ENCODE measurements at places on chromosomes 12 and 14. TPM values are rescaled to one million over a fixed set of nuclear protein-coding genes. Genes with fewer than 3 reads are reported as not detected.
A peak's percentile ranks its signal among the peaks of the same experiment; 100 is the strongest.

The BDKRB2 gene
- total RNA-seq = 3.8 TPM

The KCNC2 gene
- total RNA-seq = not detected

The ASIC1 gene
- total RNA-seq = 0.63 TPM

The PDE3A gene
- total RNA-seq = 2.8 TPM

The SSTR1 gene
- 0.39 TPM for total RNA-seq

DNA sequence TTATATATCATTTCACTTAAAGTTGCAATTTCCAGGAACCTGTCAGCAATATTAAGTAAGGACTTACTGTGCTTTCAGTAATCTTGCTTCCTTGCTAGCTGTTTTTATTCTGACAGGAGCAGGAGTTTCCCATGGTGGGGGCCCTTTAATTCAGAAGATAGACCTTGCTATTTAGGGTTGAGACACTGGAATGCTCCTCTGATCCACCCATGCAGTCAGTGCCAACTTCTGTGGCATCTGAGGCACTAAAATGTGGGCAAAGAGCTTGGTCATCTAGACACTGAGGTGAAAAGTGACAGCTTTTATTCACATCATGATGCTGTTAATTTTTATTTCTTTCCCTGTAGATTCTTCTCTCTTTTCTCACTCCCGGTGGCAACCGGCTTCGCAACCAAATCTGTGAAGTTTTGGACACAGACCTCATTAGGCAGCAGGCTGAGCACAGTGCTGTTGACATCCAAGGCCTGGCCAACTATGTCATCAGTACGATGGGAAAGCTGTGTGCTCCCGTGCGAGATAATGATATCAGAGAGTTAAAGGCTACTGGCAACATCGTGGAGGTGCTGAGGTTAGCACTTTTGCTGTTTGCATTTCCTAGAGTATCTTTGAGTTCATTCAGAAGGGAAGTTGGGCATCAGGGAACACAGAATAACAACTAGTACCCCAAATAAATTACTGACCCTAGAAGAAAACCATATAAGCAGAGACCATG, 18.8 kb downstream of the TCP11L2 start:
- H3K4me1 ChIP-seq = no peaks in the 10 kb centered on the region
- H3K4me3 ChIP-seq = no peak overlapping the region
- no peaks in the 10 kb centered on the region for H3K27me3 ChIP-seq
- no peak overlapping the region for H3K27ac ChIP-seq

- H3K27me3 ChIP-seq = no peaks in the 10 kb centered on the region
- no peak for DNase-seq
- no peak overlapping the region for H3K4me3 ChIP-seq
- no peaks in the 10 kb centered on the region for H3K36me3 ChIP-seq
- no peak overlapping the region for H3K27ac ChIP-seq
Measured at GRCh38 chr12:131002216-131002631, 48.5 kb downstream of the ADGRD1 start.

- DNase-seq = no peak
- H3K4me3 ChIP-seq = no peak overlapping the region
- H3K36me3 ChIP-seq = no peaks in the 10 kb centered on the region
- H3K27me3 ChIP-seq = no peaks in the 10 kb centered on the region
- no peak overlapping the region for H3K27ac ChIP-seq
- no peaks in the 10 kb centered on the region for H3K4me1 ChIP-seq
Measured at GRCh38 chr12:125162489-125163028, 97.3 kb downstream of the AACS start.

DNA sequence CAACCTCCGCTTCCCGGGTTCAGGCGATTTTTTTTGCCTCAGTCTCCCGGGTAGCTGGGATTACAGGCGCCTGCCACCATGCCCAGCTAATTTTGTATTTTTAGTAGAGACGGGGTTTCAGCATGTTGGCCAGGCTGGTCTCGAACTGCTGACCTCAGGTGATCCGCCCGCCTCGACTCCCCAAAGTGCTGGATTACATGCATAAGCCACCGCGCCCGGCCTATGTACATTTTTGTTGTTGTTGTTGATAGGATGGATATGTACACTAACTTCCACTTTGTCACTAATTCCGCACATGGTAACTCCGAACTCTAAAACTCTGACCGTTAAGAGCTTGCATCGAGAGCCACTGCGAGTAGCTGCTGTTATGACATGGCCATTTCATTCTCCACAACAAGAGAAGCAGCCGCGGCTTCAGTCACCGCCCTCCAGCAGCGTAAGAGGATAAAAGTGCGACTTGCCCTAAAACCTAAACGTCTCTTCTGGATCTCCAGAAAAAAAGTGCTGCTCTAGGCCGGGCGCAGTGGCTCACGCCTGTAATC, 742 bp upstream of the MARS1 start:
- no peak overlapping the region for H3K27ac ChIP-seq
- H3K36me3 ChIP-seq = peaks cover 21% of the 10 kb centered on the region
- peak; percentile 15 for DNase-seq
- no peaks in the 10 kb centered on the region for H3K27me3 ChIP-seq
- H3K4me1 ChIP-seq = peaks cover 7% of the 10 kb centered on the region

DNA sequence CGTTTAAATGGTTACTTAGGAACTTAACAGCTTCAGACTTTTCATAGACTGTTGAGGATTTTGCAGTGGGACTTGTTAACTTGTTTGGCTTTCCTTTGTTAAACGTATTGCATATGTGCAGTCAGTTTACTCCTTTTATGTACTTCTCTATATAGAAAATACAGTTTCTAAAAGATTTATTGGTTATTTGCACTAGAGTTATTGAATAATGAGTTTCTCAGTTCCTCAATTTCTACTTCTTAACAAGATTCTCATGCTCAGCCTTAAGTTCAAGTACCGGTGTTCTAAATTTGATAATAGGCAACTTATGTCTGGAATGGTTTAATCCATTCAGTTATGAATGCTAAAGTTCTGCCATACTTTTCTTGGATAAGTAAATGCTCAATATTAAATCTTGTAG, 919 bp downstream of the PSMA3 start:
- peak overlapping the region; percentile 97 for H3K27ac ChIP-seq
- H3K36me3 ChIP-seq = peaks cover 4% of the 10 kb centered on the region
- peaks cover 28% of the 10 kb centered on the region for H3K4me1 ChIP-seq

DNA sequence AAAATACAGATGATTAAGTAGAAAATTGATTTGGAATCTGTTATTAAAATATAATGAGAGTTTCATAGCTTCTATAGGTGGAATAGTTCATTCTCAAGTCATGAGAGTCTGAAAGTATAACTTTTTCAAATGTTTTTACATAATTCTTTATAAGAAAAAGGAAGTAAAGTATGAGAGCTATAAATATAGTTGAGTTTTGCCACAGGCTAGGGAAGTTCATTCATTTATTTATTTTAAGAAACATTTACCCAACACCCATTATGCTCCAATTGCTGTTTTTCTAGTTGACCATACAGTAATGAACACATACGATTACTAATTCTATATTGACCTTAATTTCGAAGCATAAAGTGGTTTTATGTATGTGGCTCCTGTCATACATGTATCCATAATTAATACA, 24.8 kb downstream of the LRRIQ1 start:
- H3K4me1 ChIP-seq = no peaks in the 10 kb centered on the region
- H3K27ac ChIP-seq = no peak overlapping the region
- H3K36me3 ChIP-seq = no peaks in the 10 kb centered on the region
- H3K27me3 ChIP-seq = no peaks in the 10 kb centered on the region
- DNase-seq = no peak

- H3K4me1 ChIP-seq = no peaks in the 10 kb centered on the region
- H3K4me3 ChIP-seq = no peak overlapping the region
- no peak for DNase-seq
- no peaks in the 10 kb centered on the region for H3K27me3 ChIP-seq
Measured at GRCh38 chr14:100641274-100641860, 54.1 kb upstream of the BEGAIN start.

- no peaks in the 10 kb centered on the region for H3K4me1 ChIP-seq
- no peak overlapping the region for H3K27ac ChIP-seq
- no peaks in the 10 kb centered on the region for H3K27me3 ChIP-seq
- DNase-seq = no peak
- no peak overlapping the region for H3K4me3 ChIP-seq
Measured at GRCh38 chr14:72801836-72802587, 91.9 kb downstream of the DPF3 start.

GRCh38 chr12:115630136-115630535, 647.4 kb downstream of the MED13L start:
- no peaks in the 10 kb centered on the region for H3K4me1 ChIP-seq
- no peak for DNase-seq
- H3K27me3 ChIP-seq = no peaks in the 10 kb centered on the region

DNA sequence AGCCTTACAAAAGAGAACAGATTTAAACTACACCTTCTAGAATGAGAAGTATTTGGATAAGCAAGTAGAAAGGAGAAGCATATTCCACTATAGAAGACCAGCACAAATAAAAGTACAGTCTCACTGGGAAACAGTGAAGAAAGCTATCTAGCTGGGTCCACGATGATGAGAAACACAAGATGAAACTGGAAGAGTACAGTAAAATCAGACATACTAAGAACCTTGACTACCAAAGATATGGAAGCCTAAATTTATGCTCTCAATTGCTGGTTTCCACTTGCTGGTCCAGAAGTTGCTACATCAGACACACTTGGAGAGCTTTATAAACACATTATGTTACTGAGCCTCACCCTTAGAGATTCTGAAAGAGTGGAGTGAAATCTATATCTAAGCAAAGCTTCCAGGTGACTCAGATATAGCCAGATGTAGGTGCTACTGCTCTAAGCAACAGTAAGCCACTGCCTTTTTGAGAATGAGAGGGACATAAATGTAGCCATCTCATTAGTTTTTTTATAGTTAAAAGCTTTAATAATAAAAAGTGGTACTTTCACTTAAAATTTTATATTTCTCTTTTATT, 96.3 kb upstream of the BBS10 start:
- no peak for DNase-seq
- H3K27ac ChIP-seq = no peak overlapping the region
- no peaks in the 10 kb centered on the region for H3K4me1 ChIP-seq
- no peaks in the 10 kb centered on the region for H3K27me3 ChIP-seq

- no peak overlapping the region for H3K4me3 ChIP-seq
- no peak overlapping the region for H3K27ac ChIP-seq
- no peak for DNase-seq
- no peaks in the 10 kb centered on the region for H3K27me3 ChIP-seq
Measured at GRCh38 chr14:91330856-91331255, 86.4 kb upstream of the GPR68 start.

DNA sequence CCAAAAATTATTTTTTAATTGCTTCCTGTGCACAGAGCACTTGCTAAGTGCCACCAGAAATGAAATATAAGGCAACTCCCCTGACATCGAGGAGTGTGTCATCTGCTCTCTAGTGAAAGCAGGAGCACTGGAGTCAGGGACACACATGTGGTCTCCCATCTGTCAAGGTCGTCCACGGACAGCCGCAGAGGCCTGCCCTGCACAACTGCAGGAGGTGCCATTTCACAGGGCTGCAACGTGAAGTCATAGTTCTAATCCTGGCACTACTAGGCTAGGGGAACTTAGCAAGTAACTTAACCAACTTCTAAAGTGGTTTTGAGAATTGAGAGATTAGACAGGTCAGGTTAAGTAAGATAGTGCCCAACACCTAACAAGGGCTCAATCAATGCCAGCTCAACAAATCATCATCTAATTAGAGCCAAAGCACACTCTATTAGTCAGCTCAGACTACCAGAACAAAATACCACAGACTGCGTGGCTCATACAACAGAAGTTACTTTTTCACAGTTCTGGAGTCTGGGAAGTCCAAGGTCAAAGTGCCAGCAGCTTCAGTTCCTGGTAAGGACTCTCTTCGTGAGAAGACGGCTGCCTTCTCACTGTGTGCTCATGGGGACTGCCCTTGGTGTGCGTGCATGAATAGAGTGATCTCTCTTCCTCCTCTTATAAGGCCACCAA, 30.7 kb downstream of the FOXN3 start:
- peaks cover 10% of the 10 kb centered on the region for H3K4me1 ChIP-seq
- DNase-seq = no peak
- H3K27me3 ChIP-seq = no peaks in the 10 kb centered on the region
- no peak overlapping the region for H3K4me3 ChIP-seq
- H3K27ac ChIP-seq = no peak overlapping the region

DNA sequence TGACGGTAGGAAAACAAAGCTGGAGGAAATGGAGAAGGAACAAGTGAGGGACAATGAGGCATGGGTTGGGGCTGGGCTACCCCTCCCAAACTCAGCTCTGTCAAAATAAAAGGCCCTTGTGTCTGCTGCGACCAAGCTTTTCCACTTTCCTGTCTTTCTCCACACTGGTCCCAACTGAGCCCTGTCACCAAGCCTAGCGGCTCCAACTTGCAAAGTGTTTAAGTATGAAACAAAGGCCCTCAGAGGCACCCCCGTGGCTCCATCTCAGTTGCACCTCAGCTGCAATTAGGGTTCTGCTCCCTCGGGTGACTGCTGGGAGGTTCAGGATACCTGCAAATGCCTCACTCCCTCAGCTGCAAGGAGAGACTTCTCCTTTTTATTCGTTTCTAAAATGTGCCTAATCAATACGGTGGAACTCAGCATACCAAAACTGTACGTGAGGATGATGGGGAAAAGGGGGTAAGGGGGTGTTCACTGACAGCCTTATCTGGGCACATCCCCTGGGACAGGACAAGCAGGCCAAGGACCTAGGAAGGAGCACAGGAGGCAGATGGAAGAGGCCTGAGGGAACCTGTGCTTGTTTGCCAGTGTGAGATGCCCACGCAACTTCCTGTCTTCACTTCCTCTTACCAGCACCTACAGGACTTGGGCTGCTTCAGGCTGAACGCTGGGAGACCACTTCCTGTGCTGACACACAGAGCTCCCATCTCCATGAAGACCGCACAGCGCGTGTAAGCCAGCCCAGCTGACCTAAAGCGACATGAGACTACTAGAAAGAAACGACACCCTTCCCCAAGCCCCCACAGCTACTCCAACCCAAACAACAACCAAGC, 8.9 kb downstream of the VAMP1 start:
- peaks cover 60% of the 10 kb centered on the region for H3K36me3 ChIP-seq
- no peaks in the 10 kb centered on the region for H3K4me1 ChIP-seq
- H3K4me3 ChIP-seq = no peak overlapping the region
- no peak overlapping the region for H3K27ac ChIP-seq
- DNase-seq = no peak
- H3K27me3 ChIP-seq = no peaks in the 10 kb centered on the region

DNA sequence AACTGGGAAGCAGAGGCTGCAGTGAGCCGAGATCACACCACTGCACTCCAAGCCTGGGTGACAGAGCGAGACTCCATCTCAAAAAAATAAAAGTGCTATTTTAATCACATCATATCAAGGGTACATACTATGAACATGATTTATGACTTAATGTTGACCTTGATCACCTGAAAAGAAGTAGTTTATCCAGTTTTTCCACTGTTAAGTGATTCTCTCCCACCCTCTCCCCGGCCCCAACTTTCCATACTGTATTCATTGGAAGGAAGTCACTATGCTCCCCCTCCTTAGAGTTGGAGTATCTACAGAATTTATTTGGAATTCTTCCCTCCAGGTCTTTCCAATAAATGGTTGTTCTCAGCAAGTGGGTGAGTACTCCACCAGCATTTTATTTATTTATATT, 3.0 kb upstream of the PRMT5 start:
- no peak overlapping the region for H3K27ac ChIP-seq
- H3K4me1 ChIP-seq = peaks cover 10% of the 10 kb centered on the region
- DNase-seq = no peak
- H3K36me3 ChIP-seq = no peaks in the 10 kb centered on the region
